ENCODE measurements at places on chromosomes 3 and 15.

GRCh38 chr3:13016721-13017255, 56.4 kb downstream of the IQSEC1 start:
- no peak for DNase-seq

DNA sequence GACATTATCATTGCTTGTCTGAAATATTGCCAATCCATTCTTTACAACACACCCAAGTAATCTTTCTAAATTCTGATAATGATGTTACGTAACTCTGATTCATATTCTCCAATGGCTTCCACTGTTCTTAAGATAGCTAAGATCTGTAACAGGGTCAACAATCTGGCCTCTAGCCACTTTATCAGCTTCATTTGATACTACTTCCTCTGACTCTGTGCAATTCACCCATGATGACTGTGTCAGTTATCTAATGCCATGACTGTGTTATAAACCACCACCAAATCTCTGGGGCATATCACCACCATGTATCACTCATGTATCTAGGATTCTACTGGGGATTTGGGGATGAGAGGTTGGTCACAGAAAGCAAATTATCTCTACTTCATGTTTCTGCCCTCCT, 44.0 kb downstream of the CD200 start:
- no peak for DNase-seq

DNA sequence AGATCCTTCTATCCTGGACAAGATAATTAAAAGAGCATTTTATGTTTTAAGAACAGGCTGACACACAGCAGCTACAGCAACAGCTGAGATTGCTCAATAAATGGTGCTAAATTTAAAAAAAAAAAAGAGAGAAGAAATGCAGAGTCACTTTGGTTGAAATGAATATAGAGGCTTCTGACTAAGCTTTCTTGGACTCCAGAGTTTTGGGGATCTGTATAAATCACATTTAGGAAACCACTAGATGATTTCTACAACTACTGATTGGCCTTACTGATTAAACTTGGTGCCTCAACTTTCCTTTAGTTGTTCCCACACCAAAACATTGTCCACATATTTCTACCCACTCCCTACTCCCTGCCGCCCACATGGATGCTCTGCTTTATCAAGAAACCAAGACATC, 132.9 kb upstream of the ZBTB20 start:
- no peak for DNase-seq

- DNase-seq, result no peak
Observed at GRCh38 chr15:59157840-59158700, 48.6 kb upstream of the LDHAL6B start.

DNA sequence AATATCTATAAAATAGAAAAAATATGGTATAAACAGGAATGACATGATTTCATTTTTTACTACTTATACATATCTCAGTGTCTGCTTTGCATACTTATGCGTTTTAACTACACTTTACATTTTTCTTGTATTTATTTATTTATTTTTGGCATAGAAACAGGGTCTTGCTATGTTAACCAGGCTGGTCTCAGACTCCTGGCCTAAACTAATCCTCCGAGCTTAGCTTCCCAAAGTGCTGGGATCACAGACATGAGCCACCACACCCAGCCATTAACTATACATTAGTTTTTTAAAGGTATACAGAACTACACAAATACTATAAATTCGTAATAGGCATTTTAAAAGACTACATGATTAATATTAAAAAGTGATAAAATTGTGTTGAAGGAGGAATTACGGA, 9.1 kb downstream of the ADAM10 start:
- no peak for DNase-seq

- DNase-seq, result peak; percentile 5
Observed at GRCh38 chr15:22884344-22884743, 45.9 kb downstream of the NIPA2 start.

DNA sequence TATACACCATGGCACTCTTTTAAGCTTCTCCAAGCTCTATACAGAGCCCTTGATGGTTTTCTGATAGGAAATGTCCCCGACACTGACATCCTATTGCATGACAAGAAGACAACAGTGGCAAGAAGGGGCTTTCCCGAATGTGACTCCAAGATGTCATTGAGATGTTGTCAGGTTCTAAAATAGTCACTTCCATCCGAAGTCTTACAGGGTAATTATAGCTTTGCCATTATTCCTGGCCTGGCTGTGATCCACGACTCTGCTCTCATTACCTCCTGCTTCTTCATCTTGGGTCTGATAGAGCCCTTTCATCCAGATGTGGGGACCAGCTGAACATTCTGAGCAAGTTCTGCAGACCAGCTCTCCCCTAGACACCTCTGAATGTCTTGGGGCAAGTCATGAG, 40.6 kb upstream of the ADAMTS9 start:
- DNase-seq, result no peak

DNA sequence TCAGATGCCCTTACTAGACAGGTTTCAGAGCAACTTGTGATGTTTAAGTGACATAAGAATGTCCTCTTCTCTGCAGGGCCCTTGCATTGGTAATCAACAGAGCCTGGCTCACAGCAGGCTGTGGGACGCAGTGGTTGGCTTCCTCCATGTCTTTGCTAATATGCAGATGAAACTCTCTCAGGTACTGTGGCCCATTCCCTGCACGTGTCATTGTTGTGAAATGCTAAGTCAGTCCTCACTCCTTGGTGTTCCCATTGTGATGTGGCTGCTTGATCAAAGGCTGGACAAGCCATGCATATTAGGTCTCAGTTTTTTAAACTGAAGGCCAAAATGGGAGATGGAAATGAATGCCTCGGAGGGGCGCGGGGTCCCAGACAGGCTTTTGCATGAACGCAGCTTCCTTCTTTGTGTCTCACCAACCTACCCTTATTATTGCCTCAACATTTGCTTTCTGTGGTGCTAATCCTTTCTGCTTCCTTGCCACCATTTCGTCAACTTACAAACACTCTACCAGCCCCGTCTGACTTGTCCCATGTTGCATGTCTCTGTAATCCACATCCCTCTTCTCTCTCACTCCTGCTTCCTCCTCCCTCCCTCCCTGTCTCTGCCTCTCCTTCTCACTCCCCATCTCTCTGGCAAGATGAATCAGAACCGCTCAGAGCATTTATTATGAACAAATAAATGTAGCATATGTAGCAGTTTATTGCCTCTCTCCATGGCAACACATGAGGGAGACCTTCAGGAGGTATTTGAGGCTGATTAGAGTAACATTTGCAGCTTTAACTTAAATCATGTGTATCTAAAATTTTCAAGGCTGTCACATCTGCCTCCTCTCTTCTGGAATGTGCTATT, 133.2 kb upstream of the CHRM5 start:
- no peak for DNase-seq

- no peak for DNase-seq
Observed at GRCh38 chr3:71695000-71695482, 30.2 kb downstream of the EIF4E3 start.

DNA sequence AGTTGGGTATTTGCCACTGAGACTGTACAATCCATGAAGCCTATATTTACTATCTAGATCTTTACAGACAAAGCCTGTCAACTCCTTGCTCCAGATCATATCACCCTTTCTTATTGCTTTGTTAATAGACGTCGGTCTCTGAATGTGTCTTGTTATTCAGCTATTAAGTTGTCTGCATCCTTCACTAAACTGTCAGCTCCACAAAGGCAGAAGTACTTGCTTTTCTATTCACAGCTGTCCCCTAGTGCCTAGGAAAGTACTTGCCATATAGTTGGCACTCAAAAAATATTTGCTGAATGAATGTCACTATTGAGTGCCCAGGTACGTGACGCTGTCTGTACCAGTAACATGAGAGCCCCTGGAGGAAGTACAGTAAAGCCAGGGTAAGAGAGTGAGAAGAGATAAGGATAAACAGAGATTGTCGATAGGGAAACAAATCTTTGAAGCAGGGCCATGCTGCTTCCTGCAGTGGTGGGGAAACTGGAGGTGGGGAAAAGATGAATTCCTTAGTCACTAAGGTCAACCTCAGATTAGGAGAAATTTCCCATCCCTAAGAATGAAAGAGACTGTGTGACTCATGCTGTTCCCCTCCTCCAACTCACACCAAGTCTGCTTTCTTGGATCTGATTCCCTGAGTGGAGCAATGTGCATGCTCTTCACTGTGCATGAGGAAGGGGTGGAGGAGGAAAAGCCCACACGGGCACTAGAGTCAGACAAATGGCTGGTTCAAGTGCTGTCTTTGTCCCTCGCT, 36.3 kb downstream of the PRICKLE2 start:
- DNase-seq, result no peak

DNA sequence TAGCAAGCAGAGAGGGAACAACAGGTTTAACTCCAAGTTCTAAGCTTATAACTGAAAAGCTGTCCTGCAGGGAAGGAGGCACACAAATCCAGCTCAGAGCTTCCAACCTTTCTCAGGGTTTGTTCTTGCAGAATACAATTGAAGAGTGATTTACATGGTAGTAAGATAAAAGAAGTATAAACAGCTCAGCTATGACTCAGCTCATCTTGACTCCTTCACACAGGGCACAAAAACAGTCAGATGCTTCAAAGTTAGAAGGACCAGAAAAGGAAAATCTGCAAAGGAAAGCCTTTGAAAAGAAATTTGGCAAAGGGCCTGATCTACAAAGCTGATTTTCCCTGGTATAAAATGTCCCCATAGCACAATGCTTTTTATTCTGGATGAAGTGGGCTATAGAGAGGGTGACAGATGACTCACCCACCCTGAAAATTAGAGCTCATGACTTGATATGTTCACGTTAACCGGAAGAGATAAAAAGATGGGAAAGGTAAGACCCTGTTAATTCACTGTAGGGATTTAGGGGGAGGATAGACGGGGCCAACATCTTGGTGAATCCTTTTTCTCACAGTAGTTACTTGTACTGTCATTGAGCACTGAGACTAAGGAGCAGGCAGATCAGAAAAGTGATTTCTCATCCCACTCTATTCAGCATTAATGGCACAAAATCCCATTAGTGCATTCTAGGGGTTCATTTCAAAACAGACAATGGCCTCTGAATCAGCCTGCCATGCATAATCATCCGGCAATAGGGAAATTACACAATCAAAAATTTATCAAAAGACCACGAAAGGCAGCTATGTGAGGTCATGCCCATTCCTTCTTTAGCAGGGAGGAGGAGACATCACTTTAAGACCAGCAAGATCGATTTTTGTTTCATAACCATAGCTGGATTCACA, 143.5 kb downstream of the GAP43 start:
- DNase-seq, result no peak

GRCh38 chr3:119205209-119205608, 31.8 kb downstream of the UPK1B start:
- DNase-seq, result no peak

- peak; percentile 69 for DNase-seq
Observed at GRCh38 chr3:160941885-160942494, 163.2 kb downstream of the B3GALNT1 start.

DNA sequence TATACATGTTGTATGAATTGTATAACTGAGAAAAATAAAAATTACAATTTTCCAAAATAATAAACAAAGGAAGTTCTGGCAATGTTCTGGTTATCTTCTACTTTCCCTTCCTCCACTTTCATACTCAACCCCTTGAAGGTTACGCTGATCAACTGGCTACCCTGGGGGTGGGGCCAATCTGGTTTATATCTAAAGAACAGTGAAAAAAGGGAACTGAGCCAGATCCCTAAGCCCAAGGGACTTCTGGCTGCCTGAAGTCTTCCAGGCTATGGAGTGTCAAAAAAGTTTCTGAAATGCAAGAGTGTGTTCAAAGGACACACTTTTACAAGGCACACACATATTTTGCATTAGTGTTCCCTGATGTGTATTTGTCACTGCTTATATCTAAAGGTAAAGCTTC, 591.9 kb downstream of the ROBO1 start:
- no peak for DNase-seq

GRCh38 chr15:88397506-88397905, 69.7 kb downstream of the MRPL46 start:
- no peak for DNase-seq

DNA sequence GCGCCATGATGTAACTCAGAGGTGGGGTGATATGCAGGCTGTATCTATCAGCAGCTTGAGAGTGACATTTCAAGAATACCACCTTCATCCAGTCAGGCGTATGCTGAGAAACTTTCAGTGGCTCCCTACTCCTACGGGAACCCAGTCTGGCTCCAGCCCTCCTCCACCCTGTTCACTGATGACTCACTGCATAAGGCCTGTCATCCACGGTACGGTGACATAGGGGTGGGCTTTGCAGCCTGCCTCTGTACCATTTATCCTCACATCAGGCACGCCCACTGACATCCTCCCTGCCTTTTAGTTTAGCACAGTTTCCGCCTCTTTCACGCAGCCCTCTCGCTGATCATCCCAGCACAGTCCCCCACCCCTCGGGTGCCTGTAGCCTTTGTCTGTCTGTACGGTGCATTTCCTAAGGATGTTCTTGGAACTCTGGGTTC, 11.7 kb downstream of the PXYLP1 start:
- peak; percentile 57 for DNase-seq

DNA sequence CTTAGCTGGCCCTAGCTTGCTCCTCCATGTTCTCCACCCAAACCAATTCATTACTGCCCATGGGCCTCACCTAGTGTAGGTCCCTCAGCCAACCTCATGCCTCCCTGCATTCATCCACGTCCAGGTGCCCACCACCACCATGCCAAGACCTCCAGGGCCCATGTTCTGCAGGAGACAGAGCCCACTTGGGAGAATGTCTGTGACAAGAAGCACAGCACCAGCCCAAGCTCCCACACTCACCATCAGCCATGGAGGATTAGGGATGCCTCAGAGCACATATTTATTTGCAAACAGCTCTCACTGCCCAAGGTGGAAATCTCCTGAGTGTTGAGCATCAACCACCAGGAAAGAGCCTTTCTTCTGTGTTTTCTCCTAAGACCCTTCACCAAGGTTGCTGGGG, 43.4 kb upstream of the ACAN start:
- no peak for DNase-seq

DNA sequence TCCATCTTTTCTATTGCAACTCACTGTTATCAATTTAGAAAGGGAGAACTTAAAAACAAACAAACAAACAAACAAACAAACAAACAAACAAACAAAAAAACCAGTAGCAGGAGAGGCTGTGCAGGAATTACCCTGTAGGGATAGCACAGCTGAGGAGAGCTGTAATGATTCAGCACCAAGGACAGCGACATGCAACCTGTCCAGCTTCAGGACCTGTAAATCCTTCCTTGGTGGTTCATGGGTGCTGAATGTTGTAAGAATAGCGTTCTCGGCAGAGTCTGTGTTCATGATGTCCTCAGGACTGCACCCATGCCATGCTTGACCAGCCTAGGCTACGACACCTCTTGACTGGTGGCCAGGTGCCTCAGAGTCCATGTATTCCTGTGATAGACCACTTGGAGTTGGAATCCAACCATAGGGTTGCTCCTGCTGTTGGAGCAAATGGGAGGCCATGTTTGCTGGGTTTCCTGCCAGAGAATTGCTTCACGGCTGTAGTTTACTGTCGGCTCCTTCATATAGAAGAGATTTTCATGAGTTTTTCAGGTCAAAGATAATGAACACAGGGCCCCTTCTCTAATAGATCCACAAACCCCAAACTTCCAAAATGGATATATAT, 65.9 kb downstream of the CACNA2D3 start:
- no peak for DNase-seq

- DNase-seq, result no peak
Observed at GRCh38 chr3:57787867-57788623, 31.9 kb downstream of the SLMAP start.

GRCh38 chr3:31027191-31027761, 132.8 kb upstream of the GADL1 start:
- DNase-seq, result no peak
